ENCODE measurements at places on chromosomes 12 and 14.

DNA sequence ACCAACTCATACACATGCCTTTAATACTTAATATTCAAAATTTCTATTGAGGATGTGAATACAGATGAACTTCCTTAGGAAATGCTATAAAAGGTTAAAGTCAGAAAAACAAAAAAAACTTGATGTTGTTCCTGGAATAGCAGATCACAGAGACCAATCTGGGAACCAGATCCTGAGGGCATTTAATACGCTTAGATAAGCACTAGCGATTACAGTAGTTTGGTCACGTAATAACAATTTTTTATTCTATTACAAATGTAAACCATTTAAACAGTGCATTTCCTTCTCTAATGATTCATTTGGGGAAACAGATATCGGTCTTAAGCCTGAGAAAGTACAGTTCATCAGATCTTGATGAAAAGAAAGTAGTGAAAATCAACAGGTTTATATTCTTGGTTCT lies 30.8 kb upstream of the ABCC9 start:
- no peak for DNase-seq

GRCh38 chr14:93733631-93734030 lies 54.7 kb downstream of the PRIMA1 start:
- no peak for DNase-seq

- no peak for DNase-seq
Measured at GRCh38 chr12:3795492-3796133, 42.7 kb upstream of the CRACR2A start.

- DNase-seq: no peak
Measured at GRCh38 chr12:15709551-15709950, 79.6 kb downstream of the EPS8 start.

DNA sequence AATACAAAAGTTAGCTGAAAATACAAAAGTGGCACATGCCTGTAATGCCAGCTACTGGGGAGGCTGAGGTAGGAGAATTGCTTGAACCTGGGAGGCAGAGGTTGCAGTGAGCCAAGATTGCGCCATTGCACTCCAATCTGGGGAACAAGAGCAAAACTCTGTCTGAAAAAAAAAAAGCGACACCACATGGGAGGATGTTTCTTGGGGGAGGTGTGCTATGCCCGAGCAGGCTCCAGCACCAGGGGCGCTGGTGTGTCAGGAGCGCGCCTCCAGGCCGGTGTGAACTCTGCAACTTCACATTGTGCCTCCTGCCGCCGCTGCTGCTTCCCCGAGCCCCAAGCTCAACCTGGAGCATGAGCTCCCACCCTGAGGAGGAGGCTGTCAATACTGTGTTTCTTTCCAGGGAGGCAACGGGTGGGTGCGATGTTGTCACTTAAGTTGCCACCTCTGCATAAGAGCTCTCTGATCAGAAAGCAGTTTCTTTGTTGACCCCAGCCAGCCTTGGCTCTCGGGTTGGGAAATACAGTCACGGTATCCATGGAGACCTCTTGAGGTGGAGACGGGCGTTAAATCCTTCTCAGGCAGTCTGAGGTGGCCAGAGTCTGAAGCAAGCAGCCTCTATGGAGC lies 18.9 kb downstream of the DEGS2 start:
- DNase-seq: no peak

DNA sequence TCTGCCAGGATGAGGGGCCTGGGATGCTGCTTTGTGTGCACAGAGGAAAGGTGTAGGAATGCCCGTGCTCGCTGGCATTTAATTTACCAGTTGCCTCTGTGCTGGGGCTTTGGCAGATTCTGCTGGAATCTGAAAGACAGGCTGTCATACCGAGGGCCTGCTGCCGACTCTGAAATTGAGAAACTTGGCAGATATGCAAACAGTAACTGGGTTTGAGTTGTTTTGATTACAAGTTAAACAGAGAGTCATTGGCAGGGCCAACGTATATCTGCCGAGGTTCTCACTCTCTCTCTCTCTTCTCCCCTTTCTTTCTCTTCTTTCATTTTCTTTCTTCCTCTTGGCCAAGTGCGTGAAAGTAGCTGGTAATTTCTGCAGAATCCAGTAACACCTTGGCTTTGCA lies 618.7 kb downstream of the VRK1 start:
- DNase-seq: no peak

DNA sequence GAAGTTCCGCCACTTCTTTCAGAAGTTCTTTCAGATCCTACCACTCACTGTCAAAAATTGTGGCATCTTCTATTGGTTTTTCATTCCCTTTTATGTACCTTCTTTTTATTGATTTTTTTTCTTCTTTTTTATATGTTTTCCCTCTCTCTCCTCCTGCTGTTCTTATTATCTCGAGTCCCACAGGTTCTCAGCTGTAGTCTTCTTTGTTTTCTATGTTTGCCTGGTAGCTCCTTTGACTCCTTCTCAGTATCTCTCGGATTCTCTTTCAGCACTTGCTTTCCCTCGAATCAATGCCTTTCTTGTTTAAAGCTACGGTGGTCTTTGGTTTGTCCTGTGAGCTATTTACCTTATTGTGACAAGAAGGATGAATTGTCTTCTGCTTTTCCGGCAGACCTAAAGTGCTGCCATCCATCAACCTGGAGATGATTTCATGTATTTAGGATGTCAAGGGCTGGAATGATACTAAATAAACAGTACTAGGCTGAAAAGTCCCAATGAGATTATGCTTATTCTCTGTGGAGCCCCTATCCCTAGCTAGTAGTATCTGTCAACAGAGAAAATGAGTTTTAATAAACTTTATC lies 541.7 kb downstream of the NOVA1 start:
- no peak for DNase-seq

- no peak for DNase-seq
Measured at GRCh38 chr14:51534610-51535011, 117.1 kb upstream of the FRMD6 start.

DNA sequence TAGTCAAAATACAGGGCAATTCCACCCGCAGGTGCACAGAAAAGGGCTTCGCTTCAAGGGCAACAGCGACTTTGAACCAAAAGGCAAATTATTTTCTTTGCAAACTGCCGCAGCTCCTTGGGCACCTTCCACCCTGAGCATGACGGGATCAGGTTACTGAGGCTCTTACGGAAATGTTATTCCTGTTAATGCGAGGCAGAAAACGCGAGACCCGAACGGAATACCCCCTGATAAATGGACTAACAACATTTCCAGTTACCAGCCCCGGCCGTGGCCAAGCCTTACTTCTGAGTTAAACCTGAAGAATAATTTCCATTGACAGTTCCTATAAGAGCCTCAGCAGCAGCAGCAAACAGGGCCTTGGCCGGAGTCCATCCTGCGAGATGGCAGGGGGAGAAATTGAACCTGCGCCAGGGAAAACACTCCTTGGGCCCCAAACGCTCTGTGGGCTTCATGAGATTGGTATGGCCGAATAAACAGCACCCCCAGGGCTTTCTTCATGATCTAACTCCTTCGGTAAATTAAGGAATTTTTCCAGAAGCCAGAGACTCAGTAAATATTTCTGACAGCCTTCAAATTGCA lies 70.0 kb upstream of the DICER1 start:
- no peak for DNase-seq

- DNase-seq: no peak
Measured at GRCh38 chr14:75165586-75166391, 10.6 kb downstream of the TMED10 start.

- no peak for DNase-seq
Measured at GRCh38 chr12:77919450-77919849, 88.8 kb downstream of the NAV3 start.

- DNase-seq: no peak
Measured at GRCh38 chr12:127230843-127231260, 1036.1 kb upstream of the TMEM132C start.

GRCh38 chr12:104182144-104182543 lies 33.4 kb upstream of the TXNRD1 start:
- DNase-seq: no peak

DNA sequence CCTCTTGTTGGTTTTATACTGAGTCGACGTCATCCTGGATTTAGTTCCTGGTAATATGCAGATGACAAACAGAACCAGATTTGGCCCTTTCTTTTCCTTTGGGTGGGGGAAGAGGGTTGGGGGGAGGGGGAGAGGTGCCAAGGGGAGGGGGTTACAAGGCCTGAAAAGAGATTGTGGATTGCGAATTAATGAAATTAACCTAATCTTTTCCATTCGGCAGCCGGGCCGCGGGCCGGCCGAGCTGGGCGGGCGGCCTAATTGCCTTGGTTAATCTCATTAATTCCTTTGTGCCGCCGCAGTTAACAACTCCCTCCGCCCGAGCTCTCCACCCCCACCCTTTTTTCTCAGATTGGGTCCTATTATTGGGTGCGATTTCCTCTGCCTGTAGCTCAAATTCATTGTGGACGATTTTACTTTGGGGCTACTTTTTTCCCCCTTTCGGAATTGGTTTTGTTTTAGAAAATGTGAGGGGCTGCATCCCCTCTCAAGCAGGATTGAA lies 387 bp upstream of the GSC start:
- DNase-seq: no peak

GRCh38 chr14:94558842-94559241 lies 2.4 kb upstream of the SERPINA4 start:
- no peak for DNase-seq

- DNase-seq: no peak
Measured at GRCh38 chr12:115322275-115322674, 638.3 kb upstream of the TBX3 start.

DNA sequence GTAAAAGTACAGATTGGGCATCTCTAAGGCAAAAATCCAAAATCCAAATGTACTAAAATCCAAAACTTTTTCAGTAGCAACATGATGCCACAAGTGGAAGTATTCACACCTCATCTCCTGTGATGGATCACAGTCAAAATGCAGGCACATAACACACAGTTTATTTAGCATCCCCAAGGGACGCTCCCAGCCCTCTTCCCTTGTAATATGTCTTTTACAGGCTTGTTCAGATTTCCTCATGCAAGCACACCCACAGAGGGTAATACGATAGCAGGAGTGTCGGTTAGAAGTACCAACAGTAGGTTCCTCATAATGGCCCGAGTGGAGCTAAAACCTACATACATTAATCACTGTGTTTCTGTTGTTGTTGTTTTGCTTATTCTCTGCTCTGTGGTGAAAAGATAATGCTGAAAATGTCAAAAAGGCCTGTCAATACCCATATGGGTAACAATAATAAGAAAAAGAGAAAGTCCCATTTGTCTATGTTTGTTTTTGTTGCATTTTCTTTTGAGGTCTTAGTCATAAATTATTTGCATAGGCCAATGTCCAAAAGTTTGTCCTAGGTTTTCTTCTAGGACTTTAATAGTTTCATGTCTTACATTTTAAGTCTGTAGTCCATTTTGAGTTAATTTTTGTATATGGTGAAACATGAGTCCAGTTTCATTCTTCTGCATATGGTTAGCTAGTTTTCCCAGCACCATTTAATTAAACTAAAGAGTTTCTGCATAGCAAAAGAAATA lies 133.1 kb downstream of the LRIG3 start:
- DNase-seq: no peak

GRCh38 chr14:61211476-61212255 lies 69.5 kb downstream of the TMEM30B start:
- no peak for DNase-seq

DNA sequence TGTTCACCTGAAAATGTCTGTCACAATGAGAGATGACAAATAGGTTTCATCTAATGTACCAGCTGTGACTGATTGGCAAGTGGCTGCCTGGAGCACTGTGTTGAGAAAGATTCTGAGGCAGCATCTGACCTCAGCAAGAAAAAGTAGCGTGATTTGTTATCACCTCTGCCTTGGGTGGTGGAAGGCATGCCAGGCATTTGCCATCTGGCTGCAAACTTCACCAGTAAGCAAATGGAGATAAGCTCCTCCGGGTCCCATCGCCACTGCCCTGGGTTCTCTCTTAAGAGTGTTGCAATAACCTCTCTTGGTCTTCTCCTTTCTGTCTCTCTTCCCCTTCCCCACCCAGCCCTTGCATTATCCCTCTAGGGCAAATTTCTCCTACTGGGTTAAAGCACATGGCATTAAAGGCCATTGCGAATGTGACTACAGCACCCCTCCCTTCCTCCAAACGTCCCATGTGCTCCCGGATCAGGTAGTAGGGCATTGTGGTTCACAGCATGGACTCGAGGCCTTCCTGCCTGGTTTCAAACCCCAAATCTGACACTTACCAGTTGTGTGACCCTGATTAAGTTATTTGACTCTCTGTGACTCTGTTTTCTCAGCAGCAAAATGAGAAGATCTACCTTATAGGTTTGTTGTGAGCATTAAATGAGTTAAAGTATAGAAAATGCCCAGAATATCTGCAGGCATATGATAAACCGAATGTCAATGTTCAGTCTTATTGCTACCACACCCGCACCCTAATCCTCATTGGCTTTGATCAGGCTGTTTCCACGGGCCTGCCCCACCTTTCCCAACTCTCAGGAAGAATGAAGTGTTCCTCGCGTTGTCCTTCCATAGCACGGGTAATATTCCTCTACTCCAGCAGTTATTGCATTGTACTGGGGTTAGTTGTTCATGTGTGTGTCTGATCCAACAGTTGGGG lies 8.2 kb upstream of the LGALS3 start:
- DNase-seq: no peak

Measured in activated T-cell treated with anti-CD3 and anti-CD28 coated beads for 4 hours (primary cell).